Stimulated activated CD4-positive, alpha-beta T cell treated with anti-CD3 and anti-CD28 coated beads, Interleukin-12 subunit alpha, Interleukin-12 subunit beta, amount 100 ng/mL, for 24 hours (primary cell): ENCODE measurements at places on chromosomes 4 and X.

GRCh38 chrX:72392042-72392441 is 86.3 kb upstream of the CITED1 start:
- DNase-seq: no peak

GRCh38 chr4:113243312-113243711 is 193.9 kb downstream of the ANK2 start:
- no peak for DNase-seq

GRCh38 chrX:115367455-115367854 is 77.9 kb downstream of the LUZP4 start:
- DNase-seq: no peak

DNA sequence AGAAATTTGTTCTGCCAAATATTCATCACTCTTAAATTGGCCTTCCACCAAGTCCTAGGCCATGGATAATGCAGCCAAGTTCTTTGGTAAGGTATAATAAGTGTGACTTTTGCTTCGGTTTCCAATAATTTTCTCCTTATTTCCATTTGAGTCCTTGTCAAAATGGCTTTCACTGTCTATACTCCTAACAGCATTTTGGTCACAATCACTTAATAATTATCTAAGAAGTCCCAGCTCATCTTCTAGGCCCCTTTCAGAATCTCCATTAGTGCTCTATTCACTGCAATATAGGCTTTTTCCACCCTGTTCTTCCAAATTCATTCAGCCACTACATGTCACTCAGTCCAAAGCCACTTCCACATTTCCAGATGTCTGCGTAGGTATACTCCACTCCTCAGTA is 51.0 kb upstream of the SPIN4 start:
- DNase-seq: no peak

DNA sequence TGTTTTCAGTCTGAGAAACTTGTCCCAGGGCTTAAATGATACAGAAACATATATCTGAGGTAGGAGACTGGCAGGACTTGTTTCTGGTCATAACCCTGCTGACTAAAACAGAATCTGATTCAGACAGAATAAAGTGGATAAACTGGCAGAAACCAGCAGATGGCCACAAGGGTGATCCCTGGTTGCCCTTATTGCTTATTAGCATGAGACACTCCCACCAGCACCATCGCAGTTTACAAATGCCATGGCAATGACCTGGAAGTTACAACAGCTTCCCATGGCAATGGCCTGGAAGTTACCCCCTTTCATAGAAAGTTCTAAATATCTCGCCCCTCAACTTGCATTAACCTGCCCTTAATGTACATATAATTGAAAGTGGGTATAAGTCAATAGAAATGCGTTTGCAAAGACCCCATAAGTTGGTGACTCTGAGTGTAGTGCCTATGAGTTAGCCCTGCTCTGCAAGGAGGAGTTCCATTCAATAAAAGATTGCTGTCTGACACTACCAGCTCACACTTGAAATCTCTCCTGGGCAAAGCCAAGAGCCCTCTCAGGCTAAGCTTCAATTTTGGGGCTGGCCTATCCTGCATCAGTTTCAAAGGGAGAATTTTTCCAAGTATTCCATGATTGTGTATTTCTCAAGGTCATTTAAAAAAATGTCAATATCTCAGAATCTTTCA is 52.9 kb upstream of the PAGE5 start:
- DNase-seq: no peak

DNA sequence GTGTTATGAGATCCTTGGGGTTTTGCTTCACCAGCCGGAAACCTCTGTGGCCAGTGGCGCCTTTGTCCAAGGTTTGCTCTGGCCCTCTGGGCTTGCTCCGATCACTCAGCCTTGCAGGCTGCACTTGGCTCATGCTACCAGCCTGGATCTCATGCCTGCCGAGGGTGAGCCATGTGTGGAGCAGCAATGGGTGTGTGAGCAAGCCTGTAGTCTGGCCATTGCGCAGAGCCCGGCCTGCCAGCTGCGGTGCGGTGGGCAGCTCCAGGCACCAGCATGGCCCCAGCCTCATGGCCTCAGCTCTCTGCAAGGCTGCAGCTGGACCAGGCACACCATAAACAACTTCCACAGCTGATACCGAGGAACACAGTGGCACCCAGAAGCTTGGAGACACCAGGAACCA is 17.8 kb downstream of the SULT1B1 start:
- DNase-seq: no peak

- no peak for DNase-seq
Observed at GRCh38 chrX:118211891-118212816, 95.5 kb upstream of the KLHL13 start.

DNA sequence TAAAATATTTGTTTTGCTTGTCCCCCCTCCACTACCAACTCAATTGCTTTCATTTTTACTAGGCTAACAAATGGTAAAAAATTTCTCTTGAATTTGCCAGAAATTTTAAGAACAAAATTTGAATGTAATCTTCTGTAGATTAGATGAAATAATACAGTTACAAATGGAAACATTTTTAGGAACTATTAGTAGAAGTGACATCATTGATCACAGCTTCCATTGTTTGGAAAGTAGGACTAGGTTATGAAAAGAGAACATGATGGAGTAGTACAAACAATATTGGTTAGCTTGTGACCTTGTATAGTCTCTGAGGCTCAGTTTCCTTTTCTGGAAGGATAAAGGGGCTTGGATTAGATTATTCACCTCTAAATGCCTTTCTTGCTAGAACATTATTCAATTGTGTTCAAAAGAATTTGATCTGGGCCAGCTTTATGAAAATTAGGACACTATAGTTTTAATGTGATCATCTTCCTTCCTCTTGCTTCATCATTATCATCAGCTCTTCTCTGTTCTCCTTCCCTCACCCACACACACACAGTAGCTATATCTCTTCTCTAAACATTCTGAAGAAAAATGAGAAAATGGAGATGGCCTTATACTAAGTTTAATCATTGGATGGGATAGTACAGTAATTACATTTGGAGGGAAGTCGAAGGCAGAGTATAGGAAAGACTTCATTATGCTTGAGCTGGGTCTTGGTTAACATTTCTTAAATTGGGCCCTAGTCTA is 9.9 kb downstream of the MTMR1 start:
- DNase-seq: no peak
